DMS 273 treated with DMSO at 0.1 percent for 48 hours (cell line): ENCODE measurements at places on chromosomes 6 and 20.

DNA sequence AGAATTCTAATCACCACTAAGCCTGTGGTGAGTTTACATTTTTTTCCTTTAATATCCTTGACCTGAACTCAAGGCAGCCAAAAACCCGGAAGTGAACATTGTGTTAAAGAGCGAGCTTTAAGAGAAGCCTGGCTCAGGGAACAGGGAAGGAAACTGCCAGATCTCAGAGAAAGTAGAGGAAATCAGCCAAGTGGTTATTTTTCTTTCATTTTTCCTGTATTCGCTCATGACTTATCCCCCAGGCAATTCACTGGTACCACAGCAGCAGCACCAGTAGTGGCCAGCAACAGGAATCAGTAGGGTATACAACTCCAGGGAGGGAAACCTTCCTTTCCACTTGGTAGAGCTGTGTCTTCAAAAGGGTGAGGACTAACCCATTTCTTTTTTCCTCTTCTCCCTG is 89.6 kb upstream of the HMGCLL1 start:
- DNase-seq: no peak

DNA sequence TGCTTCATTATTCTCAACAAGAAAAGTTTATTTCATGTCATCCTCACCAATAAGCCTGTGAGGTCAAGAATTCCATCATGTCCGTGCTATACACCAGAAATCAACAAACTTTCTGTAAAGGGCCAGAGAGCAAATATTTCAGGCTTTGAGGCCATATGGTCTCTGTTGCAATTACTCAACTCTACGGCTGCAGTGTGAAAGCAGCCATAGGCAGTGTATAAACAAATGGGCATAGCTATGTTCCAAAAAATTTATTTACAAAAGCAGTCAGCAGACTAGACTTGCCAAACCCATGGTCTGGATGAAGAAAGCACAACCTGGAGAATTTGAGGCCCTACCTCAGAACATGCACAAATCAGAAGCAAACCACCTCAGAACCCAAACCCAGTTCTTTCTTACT is 118.5 kb downstream of the PCSK2 start:
- no peak for DNase-seq

DNA sequence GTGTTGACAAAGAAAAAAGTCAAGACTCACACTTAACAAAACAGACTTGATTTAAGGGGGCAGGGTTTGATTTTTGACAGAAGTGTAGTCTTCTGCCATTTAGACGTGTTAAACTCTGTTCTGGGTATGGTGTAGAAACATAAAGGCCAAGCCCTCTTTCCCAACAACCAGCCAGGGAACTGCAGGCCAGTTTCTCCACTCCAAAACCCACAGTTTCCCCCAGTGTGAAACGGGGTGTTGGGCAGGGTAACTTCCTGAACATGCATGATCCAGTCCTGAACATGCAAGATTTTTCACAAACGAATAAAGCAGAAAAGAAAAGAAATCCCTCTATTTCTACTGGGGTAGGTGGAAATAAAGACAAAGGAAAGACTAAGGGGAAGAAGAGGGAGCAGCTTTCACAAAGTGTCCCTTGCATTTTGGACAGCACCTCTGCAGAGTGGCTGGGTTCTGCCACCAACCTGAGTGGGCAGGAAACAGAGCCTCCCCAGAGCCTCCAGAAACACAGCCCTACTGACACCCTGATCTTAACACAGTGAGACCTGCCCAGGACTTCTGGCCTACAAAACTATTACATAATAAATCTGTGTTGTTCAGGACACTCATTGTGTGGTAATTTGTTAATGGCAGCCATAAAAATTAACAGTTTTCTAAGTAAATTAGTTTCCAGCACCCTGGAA is 7.5 kb downstream of the APMAP start:
- DNase-seq: no peak

GRCh38 chr6:13328875-13329183 is 492 bp upstream of the TBC1D7 start:
- DNase-seq: no peak

DNA sequence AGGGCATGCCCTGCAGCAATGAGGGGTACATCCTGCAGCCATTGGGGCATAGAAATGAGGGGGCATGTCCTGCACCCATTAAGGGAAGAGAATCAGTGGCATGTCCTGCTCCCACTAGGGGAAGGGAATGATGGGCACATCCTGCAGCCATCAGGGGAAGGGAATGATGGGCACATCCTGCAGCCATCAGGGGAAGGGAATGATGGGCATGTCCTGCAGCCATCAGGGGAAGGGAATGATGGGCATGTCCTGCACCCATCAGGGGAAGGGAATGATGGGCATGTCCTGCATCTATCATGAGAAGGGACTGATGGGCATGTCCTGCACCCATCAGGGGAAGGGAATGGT is 49.7 kb downstream of the PSMB1 start:
- no peak for DNase-seq

- DNase-seq: no peak
These were observed 45.2 kb upstream of the NT5E start for GRCh38 chr6:85404564-85405174.

- DNase-seq: no peak
These were observed 453.3 kb downstream of the RFPL4B start for GRCh38 chr6:112800439-112800838.
